ENCODE measurements at places on chromosomes 16 and 17.

- DNase-seq: no peak
Measured at GRCh38 chr16:31347445-31347844, 7.5 kb upstream of the ITGAX start.

- DNase-seq: peak; percentile 62
Measured at GRCh38 chr16:11915114-11915643, 577 bp downstream of the GSPT1 start.

DNA sequence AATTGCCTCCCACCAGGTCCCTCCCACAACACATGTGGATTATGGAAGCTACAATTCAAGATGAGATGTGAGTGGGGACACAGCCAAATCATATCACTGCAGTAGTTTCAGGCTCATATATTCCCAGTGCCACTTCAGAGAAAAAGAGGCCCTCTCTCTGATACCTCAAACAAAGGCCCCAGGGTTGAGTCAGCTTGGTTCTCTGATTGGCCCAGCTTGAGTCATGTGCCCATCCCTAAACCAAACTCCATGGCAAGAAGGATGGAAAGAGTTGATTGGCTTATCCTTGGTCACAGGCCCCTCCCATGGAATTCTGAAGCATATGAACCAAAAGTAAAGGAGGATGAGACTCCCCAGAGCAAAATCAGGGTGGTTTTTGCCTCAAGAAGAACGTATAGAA lies 75.9 kb upstream of the IRX6 start:
- no peak for DNase-seq

- peak; percentile 84 for DNase-seq
Measured at GRCh38 chr16:10609402-10609774, 29.0 kb upstream of the EMP2 start.

DNA sequence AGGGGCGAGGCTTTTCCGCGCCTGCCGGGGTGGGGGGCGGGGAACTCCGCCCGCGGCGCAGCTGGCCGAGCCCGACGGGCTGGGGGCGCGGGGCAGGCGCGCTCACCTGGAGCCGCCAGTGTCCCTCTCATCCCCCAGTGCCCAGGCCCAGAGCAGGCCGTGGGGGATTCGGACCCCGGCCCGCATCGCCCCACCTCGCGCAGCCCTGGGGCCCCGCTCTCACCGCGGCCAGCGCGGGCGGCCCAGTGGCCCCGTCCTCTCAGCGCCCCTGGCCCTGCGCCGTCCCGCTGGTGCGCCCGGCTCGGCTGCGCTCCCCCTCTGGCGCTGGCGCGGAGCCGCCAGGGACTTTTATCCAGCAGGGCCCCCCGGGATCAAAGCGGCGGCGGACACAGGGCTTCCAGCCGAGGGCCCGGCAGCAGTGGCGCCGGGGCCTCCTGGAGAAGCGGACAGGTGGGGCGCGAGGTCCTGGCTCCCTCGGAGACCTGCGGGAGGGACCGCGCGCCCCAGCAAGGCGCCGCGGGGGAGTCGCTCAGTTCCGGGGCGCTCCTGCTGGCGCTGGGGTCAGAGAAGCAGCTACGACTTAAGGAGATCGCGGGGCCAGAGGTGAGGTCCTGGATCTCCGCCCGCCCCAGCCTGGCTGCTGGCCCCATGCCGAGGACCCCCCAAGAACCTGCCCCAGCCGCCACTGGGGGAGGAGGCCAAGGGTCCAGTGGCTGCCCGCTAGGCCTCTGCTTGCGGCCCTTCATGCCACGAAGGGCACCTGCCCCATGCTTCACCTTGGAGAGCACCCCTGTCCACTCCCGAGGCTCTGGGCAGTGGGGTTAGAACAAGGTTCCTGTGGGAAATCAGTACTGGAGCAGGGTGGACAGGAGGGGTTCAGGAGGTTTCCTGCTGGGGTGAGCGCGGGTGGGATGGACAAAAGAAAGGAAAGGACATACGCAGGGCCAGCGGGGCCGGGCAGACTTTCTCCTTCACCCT lies 823 bp upstream of the NOTUM start:
- peak; percentile 65 for DNase-seq

GRCh38 chr17:78026381-78026780 lies 67.9 kb downstream of the TNRC6C start:
- no peak for DNase-seq

DNA sequence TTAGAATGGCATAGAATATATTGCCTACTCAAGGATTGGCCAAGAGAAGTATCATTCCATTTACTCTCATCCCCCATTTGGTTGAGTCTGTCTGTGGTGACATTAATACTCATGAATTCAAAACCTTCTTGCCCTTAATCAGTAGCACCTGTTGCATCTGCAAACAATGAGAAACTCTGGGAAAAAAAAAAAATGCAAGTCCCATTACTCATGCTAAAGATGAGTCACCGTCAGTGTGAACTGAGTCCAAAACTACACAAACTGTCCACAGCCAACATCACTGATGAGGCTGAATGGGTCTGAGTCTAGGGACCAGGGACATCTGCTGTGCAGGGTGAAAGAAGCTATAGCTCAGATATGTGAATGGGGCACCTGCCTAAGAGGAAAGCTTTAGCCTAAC lies 96.9 kb upstream of the ADAMTS18 start:
- no peak for DNase-seq

GRCh38 chr16:83878838-83879237 lies 20.1 kb upstream of the MLYCD start:
- DNase-seq: peak; percentile 72

- DNase-seq: no peak
Measured at GRCh38 chr17:40024901-40025300, 9.7 kb downstream of the CSF3 start.
